ENCODE measurements at places on chromosomes 5 and 9. TPM values are rescaled to one million over a fixed set of nuclear protein-coding genes. Genes with fewer than 3 reads are reported as not detected.

HSD17B3 gene
- not detected for total RNA-seq

- no peaks in the 10 kb centered on the region for H3K4me1 ChIP-seq
- no peak overlapping the region for H3K4me3 ChIP-seq
- DNase-seq: no peak
- H3K27ac ChIP-seq: no peak overlapping the region
Observed at GRCh38 chr9:126842977-126843799, 17.3 kb upstream of the ZBTB34 start.

- H3K27me3 ChIP-seq: no peaks in the 10 kb centered on the region
- no peaks in the 10 kb centered on the region for H3K36me3 ChIP-seq
- no peak overlapping the region for H3K4me3 ChIP-seq
- no peak overlapping the region for H3K27ac ChIP-seq
Observed at GRCh38 chr9:86978413-86978812, 31.1 kb upstream of the GAS1 start.

DNA sequence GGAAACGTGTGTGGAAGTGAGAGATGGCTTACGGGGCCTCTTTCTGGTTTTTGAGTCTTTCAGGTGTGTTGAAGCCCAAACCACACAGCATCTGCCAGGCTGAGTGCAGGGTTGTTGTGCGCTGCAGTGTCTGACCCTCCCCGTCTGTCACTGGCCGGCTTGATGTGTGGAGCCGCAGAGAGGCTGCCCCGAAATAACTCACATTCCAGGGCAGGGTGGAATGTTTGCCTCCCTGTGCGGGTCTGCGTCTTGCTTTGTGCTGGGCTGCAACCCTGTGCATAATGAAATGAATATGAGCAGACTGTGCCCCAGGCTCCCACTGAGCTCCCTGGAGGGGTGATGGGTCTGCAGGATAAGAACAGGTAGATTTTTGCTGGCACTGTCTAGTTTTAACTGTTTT lies 9.9 kb upstream of the PLEKHG4B start:
- H3K27ac ChIP-seq: no peak overlapping the region
- H3K36me3 ChIP-seq: no peaks in the 10 kb centered on the region
- no peaks in the 10 kb centered on the region for H3K27me3 ChIP-seq

AJM1 gene
- not detected for total RNA-seq

DNA sequence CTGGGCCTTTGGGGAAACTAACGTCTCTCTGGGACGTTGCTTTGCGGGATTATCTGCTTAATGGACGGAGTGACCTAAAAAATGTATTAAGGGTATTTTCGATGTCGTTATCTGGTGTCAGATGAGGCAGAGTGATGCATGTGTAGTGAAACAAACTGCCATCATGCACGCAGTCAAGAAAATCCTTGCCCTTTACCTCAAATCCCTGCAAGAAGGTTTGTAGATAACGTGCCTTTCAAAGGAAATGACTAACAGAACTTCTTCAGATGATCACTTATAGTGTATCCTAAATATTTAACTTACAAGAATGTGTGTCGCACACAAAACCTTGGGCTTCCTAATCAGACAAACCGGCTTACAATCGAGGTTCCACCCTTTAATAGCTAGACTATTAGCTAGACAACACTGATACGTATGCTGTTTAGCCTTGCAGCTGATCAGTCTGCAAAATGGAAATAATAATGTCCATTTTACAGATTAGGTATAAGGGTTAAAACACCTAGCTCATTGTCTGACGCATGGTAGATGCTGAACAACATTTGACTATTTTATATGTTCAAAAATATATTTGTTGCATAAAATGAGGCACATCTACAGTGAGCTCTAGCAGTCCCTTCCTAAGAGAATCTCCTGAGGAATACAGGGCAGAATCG lies 541 bp upstream of the TBCA start:
- DNase-seq: no peak
- peak overlapping the region; percentile 68 for H3K4me3 ChIP-seq
- peaks cover 4% of the 10 kb centered on the region for H3K4me1 ChIP-seq
- no peaks in the 10 kb centered on the region for H3K27me3 ChIP-seq
- H3K27ac ChIP-seq: peak overlapping the region; percentile 86

- no peaks in the 10 kb centered on the region for H3K36me3 ChIP-seq
- no peaks in the 10 kb centered on the region for H3K4me1 ChIP-seq
- H3K27me3 ChIP-seq: no peaks in the 10 kb centered on the region
- H3K27ac ChIP-seq: no peak overlapping the region
- no peak for DNase-seq
Observed at GRCh38 chr9:90851444-90851843, 49.8 kb downstream of the SYK start.

C1QTNF3 gene
- total RNA-seq: 7.6 TPM

DNA sequence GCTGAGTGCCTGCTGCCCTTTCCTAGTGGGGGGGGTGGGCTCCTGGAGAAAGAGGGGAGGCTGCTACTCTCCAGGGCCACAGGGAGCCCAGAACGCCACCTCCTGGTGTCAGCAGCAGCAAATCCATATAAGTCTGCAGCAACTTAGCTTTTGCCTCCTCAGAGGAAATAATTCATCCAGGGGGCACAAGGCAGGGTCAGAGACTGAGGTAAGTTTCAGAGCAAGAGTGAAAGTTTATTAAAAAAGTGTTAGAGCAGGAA lies 4.0 kb upstream of the CLPTM1L start:
- no peak overlapping the region for H3K27ac ChIP-seq
- H3K36me3 ChIP-seq: no peaks in the 10 kb centered on the region
- H3K27me3 ChIP-seq: no peaks in the 10 kb centered on the region
- H3K4me1 ChIP-seq: no peaks in the 10 kb centered on the region

- H3K27me3 ChIP-seq: no peaks in the 10 kb centered on the region
- no peak overlapping the region for H3K4me3 ChIP-seq
- H3K36me3 ChIP-seq: no peaks in the 10 kb centered on the region
- no peaks in the 10 kb centered on the region for H3K4me1 ChIP-seq
- DNase-seq: no peak
Observed at GRCh38 chr5:114319821-114320220, 42.0 kb upstream of the KCNN2 start.

GRCh38 chr5:53037141-53037859 lies 48.1 kb downstream of the ITGA2 start:
- H3K4me1 ChIP-seq: no peaks in the 10 kb centered on the region
- H3K27me3 ChIP-seq: no peaks in the 10 kb centered on the region
- no peak for DNase-seq
- no peaks in the 10 kb centered on the region for H3K36me3 ChIP-seq

DNA sequence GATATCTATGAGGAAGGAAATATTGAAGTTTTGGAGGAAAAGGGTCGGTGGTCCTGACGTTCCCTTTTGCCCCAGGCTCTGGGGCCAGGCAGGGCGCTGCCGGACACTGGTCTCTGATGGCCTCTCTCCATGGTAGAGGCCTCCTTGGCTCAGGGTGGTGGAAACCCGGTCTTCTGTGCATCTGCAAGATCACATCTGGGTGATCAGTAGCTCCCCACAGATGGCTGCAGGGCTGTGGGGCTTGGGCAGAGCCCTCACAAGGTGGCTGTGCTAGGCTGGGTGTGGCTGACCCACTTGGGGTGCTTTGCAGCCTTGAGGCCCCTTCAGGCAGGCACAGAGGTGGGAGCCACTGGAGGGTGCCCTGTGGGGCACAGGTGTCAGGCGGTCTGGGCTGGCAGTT lies 53.9 kb upstream of the RNU6ATAC start:
- H3K4me1 ChIP-seq: no peaks in the 10 kb centered on the region
- no peak overlapping the region for H3K4me3 ChIP-seq
- no peaks in the 10 kb centered on the region for H3K36me3 ChIP-seq
- H3K27me3 ChIP-seq: no peaks in the 10 kb centered on the region
- DNase-seq: no peak

DNA sequence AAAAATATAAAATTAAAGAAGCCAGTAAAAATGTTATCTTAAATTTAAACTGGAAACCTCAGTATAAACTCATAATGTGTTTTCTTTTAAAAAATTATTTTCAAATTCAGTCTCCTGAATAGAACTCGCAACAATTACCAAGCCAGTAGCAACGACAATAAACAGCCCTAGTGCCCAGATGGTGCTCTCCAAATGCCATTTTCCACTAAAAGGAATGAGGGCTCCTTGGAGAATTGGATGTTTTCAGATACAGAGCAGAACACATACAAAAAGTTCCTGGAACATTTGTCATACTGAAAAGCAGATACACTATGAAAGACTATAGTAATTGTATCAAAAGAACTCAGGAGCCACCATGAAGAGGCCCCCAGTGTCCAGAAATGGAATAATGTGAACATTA lies 97.4 kb downstream of the TMC1 start:
- DNase-seq: no peak
- H3K4me3 ChIP-seq: no peak overlapping the region
- no peaks in the 10 kb centered on the region for H3K36me3 ChIP-seq
- H3K4me1 ChIP-seq: no peaks in the 10 kb centered on the region

- H3K4me1 ChIP-seq: no peaks in the 10 kb centered on the region
- H3K27me3 ChIP-seq: no peaks in the 10 kb centered on the region
- DNase-seq: no peak
- no peaks in the 10 kb centered on the region for H3K36me3 ChIP-seq
- H3K4me3 ChIP-seq: no peak overlapping the region
Observed at GRCh38 chr5:100667161-100667630, 132.0 kb downstream of the FAM174A start.

DNA sequence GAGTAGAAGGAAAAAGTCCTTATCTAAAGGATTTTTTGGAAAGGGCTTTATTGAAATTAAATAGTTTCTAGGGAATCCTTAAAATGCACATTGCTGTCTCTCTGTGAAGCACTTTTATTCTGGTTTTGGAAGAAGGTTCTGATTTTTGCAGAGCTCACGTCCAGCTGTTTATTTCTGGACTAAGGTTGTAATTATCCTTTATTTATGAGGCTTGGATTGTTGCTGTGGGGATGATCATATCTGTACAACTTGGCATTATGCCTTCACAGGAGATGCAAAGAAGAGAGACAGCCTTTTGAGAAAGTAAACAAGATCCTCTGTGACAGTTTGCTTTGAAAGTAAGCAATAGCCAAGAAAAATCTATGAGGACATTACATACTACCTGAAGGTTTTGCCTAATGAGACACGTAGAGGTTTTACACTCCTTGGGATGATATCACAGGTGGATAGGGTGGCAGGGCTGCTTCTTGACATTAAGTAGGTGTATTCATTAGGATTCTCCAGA lies 14.6 kb downstream of the SMARCA2 start:
- no peak overlapping the region for H3K4me3 ChIP-seq
- H3K4me1 ChIP-seq: peaks cover 27% of the 10 kb centered on the region
- H3K36me3 ChIP-seq: no peaks in the 10 kb centered on the region
- H3K27ac ChIP-seq: peak overlapping the region; percentile 37

- no peaks in the 10 kb centered on the region for H3K36me3 ChIP-seq
- no peak overlapping the region for H3K27ac ChIP-seq
- H3K4me1 ChIP-seq: no peaks in the 10 kb centered on the region
Observed at GRCh38 chr5:64210866-64211265, 45.2 kb downstream of the RNF180 start.

ARSK gene
- 9.0 TPM for total RNA-seq

TCF7 gene
- total RNA-seq: 1.0 TPM

- H3K4me3 ChIP-seq: no peak overlapping the region
- DNase-seq: no peak
- peaks cover 2% of the 10 kb centered on the region for H3K36me3 ChIP-seq
- H3K4me1 ChIP-seq: no peaks in the 10 kb centered on the region
- H3K27ac ChIP-seq: no peak overlapping the region
Observed at GRCh38 chr9:79885093-79885857, 313.5 kb downstream of the TLE4 start.

DNA sequence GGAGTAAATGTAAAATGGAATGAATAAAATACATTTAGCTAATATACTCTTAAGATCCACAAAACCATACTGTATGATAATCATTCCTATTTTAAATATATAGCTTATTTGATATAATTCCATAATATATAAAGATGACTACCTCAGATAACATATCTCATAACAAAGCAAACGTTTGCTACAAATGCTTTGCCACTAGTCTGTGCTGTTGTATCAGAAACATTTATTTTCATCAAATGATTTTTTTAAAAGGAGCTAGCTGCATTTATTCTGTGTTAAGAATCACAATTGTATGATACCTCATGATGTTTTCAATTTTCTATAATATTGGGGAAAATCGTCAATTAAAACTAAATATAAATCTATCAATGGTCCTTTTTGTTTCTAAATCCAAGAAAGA lies 567.2 kb downstream of the PTPRD start:
- no peaks in the 10 kb centered on the region for H3K36me3 ChIP-seq
- H3K27me3 ChIP-seq: no peaks in the 10 kb centered on the region
- H3K4me3 ChIP-seq: no peak overlapping the region
- DNase-seq: no peak
- no peaks in the 10 kb centered on the region for H3K4me1 ChIP-seq

INSL4 gene
- total RNA-seq: not detected

DNA sequence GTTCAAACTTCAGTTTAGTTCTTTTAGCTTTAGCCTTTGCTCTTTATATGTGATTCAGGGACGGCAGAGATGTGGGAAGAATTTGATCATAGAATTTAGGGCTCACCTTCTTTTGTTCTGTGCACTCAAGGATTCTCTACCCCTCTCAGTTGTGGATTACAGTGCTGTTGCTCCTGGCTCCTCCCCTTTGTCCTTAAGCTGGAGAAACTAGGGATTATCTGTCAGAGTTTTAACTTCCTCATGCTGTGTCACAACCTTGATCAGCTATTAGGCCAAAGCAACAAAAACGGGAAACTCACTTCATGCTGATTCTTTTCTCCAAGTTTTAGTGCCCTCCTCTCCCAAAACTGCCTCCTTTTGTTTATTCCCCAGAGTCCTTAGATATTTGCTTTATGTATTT lies 13.0 kb upstream of the PCDHAC2 start:
- H3K27ac ChIP-seq: no peak overlapping the region
- no peaks in the 10 kb centered on the region for H3K4me1 ChIP-seq
- H3K27me3 ChIP-seq: no peaks in the 10 kb centered on the region
- H3K4me3 ChIP-seq: no peak overlapping the region

- peaks cover 17% of the 10 kb centered on the region for H3K4me1 ChIP-seq
- H3K4me3 ChIP-seq: peak overlapping the region; percentile 10
- no peak for DNase-seq
- no peaks in the 10 kb centered on the region for H3K36me3 ChIP-seq
- peaks cover 68% of the 10 kb centered on the region for H3K27me3 ChIP-seq
Observed at GRCh38 chr5:135032999-135033861, 798 bp downstream of the PITX1 start.

DNA sequence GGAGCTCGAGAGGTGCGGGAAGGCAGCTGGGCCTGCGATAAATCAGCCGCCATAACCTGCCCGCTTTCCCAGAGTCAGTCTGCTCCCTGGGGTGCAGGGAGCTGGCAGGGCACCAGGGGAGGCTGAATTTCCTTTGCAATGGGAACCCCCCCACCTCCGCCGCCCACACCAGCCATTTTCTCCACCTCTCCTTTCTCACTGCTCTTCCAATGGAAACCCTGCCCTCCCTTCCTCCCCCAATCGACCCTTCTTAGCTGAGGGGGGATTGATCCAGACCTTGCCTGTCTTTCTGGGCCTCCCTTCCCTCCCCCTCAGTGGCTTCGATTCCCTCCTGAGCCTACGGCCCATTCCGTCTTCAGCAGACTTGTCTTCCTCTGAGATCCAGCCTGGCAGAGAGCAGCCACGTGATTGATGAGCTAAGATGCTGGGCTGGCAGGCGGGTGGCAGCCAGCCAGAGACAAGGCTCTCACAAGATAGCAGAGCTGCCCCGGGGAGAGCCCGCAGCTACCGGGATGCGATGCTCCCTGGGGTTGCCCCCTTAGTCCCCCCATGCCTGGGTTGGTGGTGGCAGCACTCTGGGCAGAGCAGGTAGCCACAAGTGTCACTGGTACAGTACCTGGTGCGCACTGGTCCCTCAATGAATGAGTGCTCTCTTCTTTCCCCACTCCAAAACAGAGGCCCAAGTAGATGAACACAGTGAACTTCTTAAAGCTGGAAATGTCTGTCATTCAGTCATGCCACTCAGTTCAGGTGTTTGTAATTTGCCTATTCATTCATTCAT lies 53.7 kb upstream of the FABP6 start:
- peak; percentile 82 for DNase-seq
- peak overlapping the region; percentile 5 for H3K4me3 ChIP-seq
- no peaks in the 10 kb centered on the region for H3K36me3 ChIP-seq

GRCh38 chr5:65261499-65261898 lies 220.2 kb downstream of the ADAMTS6 start:
- no peaks in the 10 kb centered on the region for H3K36me3 ChIP-seq
- H3K27ac ChIP-seq: no peak overlapping the region
- no peaks in the 10 kb centered on the region for H3K27me3 ChIP-seq
